ENCODE measurements at places on chromosomes 4 and X.
A peak's percentile ranks its signal among the peaks of the same experiment; 100 is the strongest.

- no peak for DNase-seq
Observed at GRCh38 chrX:18964026-18964425, 19.9 kb downstream of the PHKA2 start.

GRCh38 chrX:64338296-64338695 lies 57.0 kb downstream of the MTMR8 start:
- DNase-seq, result no peak

- DNase-seq, result peak; percentile 25
Observed at GRCh38 chr4:52714597-52715254, 36.5 kb downstream of the ERVMER34-1 start.

- DNase-seq, result no peak
Observed at GRCh38 chrX:47458528-47458927, 24.5 kb downstream of the ZNF41 start.

DNA sequence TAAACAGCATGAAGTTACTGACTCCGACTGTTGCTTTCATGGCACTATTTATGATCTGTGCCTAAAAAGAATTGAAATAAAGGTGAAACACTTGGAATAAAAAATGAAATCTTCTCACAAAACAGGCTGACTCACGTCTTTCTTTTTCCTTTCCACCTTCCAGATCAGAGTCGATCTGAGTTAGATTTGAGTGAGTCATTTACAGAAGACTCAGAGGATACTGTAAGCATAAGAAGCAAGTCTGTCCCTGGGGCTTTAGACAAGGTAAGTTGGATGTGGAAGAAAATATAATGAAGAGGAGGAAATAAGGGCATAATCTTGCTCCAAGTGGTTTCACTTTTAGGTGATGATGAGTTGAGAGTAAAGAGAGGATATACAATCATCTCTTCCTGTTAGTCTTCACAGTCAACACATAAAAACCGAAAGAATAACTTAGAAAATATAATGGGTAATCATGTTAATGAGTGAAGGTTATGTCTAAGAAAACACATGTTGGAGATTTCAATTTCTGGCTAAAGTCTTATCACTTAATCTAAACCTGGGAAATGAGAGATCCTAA lies 89.7 kb downstream of the SYTL5 start:
- DNase-seq, result no peak

DNA sequence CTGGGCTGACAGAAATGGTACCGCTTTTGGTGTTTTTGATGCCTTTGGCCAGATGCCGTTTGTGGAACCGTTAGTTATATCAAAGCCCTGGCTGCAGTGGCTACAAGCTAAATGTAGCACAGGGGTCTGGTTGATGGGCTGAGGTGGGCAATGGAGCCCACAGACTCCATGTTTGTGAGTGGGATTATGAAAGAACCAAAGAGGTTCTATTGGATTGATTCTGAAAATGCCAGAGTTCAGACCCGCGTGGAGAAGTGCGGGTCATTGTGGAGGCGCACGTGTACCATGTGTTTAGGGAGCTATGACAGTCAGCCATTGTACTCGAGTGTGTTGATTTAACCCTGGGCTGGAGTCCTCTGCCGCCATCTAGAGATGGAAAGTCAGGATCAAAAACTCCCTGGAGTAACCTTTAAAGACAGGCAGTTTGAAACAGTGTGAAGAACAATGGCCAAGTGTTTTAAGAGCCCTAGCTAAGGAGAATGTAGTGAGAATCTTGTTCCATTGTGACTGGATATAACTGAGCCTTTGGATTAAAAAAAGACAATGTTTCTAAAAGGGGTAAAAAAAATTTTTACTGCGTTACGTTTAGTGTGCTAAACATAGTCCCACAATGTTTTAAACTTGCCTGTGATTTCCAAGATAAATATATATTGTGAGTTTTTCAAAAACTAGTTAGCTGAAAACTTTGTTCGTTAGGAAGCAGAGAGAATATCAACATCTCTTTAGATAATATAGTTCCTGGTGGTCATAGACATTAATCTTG lies 12.7 kb downstream of the ART3 start:
- peak; percentile 31 for DNase-seq

DNA sequence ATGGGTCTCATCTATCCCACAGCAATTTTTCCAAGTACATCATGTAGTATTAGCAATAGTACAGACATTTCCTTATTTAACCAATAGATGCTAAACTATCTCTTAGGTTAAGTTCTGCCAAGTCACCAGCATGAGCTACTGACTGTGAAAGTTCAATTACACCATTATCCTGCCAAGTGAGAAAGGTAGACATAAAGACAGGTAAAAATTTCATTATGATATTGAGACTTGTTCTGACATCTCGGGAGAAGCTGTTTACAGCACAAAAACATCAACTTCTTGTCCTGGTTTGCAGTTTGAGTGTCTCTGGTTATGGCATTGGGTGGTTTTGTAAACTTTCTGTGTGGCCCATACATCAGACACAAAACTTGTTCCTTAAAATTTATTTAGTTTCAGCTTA lies 622.4 kb upstream of the PCDH10 start:
- no peak for DNase-seq

Measured in activated CD4-positive, alpha-beta memory T cell treated with anti-CD3 and anti-CD28 coated beads for 36 hours (primary cell).